NCI-H187 (cell line): ENCODE measurements at places on chromosomes 7 and 10.

GRCh38 chr7:111476586-111477293, 85.6 kb downstream of the IMMP2L start:
- no peak for DNase-seq

- no peak for DNase-seq
These were observed 41.4 kb upstream of the PNLIPRP3 start for GRCh38 chr10:116385994-116386809.

- DNase-seq = no peak
These were observed 2.0 kb downstream of the ZNF775 start for GRCh38 chr7:150381096-150381495.

DNA sequence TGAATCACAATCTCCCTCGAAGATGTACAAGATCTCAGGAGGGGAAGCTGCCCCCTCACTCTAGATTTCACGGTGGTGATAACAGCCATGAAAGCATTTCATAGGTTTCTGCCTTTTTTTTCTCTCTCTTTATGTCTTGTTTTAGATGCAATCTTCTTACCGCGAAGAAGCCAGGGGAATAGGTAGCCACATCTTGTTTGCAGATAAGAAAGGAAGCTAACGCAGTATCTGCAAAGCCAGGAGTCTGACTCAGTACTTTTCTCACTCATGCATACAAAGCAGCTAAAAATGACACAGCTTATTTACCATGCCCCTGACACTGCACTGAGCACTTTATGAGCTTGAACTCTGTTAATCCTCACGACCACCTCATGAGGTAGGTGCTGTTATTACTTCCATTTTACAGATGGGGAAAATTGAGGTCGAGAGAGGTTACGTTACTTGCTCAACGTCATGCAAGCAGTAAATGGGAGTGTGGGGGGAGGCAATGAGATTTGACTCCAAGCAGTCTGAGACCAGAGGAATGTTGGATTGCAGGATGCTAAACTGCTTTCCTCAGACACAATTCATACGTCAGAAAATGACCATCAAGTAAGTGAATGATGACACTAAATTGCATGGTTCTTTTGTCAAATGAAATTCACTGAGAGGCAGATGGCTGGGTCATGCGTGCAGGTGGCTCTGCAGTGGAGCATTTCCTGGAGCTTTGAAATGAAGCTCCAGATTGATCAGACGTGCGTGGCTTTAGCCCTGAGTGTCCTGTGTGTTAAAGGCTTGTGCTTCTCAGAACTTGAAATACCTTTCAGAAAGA, 3.3 kb downstream of the MAP3K8 start:
- DNase-seq = no peak

- DNase-seq = no peak
These were observed 85.3 kb upstream of the PPP2R2D start for GRCh38 chr10:131815266-131816156.

DNA sequence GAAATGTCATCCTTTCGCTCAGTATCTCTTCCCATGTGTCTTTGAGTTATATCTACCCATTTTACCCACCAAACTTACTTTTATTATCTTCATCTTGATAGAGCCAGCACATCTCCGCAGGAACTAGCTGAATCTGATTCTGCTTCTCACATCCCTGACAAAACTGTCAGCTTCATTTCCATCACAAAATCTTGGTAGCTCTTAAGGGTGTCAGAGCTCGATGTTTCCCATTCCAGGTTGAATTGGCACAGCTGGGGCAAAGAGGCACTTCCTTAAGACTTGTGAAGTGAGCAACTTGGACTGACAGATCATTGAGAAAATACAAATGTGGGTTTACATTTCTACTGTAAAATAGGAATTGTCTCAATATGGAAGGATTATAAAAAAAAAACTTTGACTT, 434.5 kb downstream of the SUGCT start:
- DNase-seq = no peak

DNA sequence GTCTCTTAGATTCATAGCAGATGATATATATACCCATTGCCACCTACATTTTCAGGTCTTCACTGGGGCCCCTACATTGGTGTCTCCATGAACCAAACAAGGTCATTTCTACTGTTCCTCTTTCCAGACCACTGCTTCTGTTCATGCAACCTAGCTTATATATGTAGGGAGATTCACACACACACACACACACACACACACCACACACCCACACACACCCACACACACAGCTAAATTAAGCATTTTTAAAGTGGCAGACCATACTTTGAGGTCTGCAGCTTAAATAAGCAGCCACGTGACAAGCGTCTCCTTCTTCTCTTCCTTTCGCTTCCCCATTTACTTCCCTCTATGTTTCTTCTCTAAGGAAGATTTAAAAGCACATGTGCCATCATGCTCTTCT, 70.0 kb upstream of the CC2D2B start:
- DNase-seq = no peak

GRCh38 chr10:53607691-53608090, 835.1 kb upstream of the MBL2 start:
- no peak for DNase-seq

DNA sequence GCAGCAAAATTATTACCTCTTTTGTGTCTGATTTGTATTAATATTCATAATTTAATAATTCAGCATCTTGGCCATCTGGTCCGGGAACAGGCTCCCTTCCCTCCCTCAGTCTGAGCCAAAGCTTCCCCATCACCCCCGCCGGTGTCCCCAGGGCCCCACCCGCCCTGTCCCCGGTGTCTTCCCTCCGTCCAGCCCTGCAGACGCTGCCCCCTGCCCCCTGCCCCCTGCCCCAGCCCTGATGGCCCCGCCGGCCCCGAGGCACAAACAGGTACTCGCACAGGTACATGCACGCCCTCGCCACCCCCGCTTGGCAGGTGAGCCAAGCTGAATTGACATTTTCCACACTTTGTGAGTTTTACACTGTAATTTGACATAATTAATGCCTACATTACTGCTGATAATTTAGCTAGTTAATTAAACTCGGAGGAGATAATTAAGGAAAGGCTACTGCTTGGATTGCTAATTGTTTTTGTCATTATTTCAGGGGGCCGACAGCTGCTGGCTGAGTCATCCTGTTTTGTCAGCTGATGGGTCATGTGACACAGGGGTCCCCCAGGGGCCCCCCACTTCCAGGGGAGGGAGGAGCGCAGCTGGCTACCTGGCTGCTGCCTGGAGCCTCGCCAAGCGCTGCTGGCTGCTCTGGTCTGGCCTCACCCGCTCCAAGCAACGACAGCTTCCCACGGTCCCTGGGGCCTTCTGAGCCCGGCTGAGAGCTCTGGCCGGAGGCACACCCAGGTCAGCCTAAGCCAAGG, 36.6 kb downstream of the MICALL2 start:
- DNase-seq = no peak

- DNase-seq = no peak
These were observed 61.5 kb downstream of the DYNC2I1 start for GRCh38 chr7:158917818-158918217.

DNA sequence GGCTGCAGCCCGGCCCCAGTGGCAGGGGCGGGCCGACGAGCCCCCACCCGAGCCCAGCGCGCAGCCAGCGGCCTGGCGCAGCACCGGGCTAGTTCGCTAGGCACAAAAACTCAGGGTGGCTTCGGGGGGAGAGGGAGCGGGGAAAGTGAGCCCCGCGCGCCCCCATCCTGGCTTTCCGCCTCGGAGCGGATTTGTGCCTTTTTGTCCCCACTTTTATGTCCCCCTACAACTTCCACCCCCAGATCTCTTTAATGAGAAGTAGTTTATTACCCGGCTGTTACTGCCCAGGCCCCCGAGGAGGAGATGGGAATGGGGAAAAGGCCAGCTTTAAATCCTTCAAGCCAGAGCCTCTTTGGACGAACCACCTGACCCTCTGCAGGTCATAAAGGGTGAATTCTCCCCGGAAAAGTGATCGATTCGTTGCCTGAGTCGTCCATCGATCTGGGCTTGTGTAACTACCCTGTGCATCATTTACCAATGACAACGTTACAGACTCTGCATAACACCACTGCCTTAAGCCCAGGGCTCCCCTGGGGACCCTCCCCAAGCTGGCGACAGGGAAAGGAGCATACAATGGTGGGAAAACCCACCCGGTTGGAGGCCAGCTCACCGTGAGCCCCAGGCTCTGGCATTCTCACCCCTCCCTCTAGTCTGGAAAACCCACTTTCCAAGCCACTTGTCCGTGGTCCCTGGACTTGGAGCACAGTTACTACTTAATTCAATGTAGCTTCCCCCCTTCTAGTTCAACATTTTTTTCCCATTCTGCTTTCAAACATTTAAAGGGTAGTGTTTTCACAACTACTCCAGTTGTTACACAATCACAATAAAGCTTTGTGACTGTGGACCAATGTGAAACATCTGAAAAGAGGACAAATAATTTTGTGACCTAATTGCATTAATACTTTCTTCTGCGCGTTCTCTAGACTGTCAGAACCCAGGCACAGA, 748 bp upstream of the SH3PXD2A start:
- no peak for DNase-seq

DNA sequence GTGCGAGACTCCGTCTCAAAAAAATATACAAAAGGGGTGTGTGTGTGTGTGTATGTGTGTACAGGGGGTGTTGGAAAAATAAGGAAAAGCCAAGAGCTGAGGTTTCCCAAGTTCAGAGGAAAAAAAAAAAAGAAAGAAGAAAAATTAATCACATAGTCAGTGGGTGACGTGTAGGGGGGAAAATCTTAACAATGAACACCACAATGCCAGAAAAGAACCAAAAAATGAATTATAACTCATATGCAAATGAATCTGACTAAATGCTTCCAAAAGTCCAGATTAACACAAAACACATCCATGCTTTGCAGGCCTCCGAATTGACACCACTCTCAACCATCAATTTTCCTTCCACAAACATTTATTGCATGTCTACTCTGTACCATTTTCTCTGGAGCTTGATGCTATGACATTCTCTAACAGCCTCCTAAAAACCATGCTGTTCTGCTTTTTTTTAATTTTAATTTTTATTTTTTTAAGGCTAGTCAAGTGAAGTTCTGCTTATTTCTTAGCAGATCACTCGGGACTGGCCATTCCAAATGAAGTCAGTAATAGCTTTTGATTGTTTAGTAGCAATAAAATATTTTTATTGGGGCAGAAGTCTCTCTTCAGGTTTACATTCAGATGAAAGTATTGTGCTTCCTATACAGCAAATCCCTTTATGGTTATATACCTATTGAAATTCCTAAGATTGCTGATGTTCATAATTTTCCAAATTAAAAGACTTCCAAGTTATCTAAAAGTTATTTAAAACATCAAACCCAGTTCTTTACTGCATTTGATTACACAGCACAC, 133.8 kb downstream of the CNOT4 start:
- no peak for DNase-seq

- DNase-seq = no peak
These were observed 98.2 kb upstream of the NEBL start for GRCh38 chr10:20995123-20995987.

GRCh38 chr7:33869176-33869575, 36.2 kb upstream of the BMPER start:
- no peak for DNase-seq

- DNase-seq = no peak
These were observed 74.2 kb upstream of the CYTH3 start for GRCh38 chr7:6346581-6346980.

DNA sequence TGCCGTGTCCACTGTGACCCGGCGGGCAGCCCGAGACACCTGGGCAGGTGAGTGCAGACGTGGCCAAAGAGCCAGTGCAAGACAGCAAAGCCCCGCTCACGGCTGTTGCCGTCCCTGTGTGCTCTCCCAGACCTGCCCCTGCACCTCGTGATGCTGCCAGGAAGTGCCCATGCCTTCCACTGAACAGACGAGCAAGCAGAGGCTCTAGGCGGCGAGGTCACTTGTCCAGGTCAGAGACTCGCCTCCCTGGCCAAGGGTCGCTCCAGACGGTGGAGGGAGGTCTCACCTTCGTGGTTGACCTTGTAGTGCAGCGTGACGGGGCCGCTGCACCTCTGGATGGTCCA, 78.2 kb upstream of the GNA12 start:
- no peak for DNase-seq

- no peak for DNase-seq
These were observed 10.5 kb upstream of the MTPAP start for GRCh38 chr10:30359373-30360206.

GRCh38 chr10:113622831-113623230, 41.0 kb downstream of the NRAP start:
- DNase-seq = no peak

DNA sequence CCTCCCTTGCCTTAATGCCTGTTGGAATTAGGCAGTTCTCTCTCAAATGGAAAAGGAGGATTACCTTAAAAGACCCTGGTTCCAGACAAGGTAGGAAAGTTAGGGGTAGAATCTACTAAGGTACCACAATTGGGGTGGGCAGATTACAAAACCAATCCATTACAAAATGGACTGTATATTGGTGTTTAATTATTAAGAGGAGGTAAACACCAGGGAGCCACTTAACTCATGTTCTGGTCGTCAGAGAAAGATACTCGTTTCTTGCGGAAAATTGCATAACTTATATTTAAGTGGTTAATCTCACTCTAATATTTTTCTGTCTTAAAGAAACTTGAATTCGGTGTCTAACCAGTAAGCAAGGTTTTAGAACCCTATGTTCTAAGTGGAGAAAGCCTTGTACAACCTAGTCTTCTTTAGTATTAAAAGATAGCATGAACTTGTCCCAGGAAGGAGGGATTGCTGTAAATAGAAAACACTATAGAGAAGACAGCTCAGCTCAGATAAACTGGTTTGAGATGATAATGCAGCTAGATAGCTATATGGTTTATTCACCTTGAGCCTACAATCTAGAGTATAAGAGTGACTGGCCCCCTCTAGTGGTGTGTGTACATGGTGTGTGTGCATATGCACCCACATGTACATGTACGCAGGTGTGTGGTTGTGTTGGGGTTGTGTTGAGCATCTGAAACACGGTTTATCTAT, 58.0 kb upstream of the STRIP2 start:
- DNase-seq = no peak

DNA sequence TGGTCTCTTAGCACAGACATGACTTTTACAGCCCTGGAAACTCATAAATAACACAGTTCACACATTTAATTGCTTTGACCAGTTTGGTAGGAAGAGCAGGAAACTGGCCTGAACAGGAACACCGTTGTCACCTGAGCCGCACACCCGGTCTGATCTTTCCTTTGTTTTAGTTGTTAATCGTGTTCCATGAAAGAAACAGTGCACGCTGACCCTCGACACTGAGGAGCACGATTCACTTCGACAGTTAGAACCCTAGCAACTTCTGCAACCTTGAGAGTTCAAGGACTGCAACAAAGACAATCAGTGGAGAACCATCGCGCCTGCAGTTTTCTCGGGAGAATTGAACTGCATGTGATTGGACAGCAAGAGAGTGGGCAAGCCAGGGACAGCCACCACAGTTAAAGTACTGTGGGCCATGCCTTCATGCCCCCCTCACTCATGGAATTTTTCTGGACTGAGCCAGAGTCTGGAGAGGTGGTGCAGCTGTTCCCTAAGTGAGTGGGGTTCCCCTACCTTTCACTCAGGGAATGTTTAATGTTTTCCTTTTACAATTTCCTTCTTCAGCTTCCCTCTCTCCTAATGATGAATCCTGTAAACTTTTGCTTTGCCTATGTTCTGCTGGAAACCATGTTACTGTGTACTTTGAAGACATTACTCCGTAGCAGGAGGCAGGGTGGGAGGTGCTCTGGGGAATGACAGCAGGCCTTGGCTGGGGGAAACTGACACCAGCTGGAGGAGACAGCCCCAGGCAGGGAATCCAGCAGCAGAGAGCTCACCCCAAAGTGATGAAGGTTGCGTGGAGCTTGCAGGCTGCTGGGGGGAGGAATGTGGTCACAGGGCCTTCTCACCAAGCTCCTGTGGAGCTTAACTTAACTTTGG, 198.7 kb downstream of the ZNF438 start:
- DNase-seq = no peak

- DNase-seq = no peak
These were observed 494 bp upstream of the RHBDD2 start for GRCh38 chr7:75878312-75878768.

GRCh38 chr10:70759781-70760180, 25.4 kb downstream of the TBATA start:
- DNase-seq = no peak
